ENCODE measurements at places on chromosomes 6 and 20.

- DNase-seq, result no peak
These were observed 312.5 kb upstream of the PLCB4 start for GRCh38 chr20:8756410-8756809.

- DNase-seq, result no peak
These were observed 51.2 kb upstream of the FANCE start for GRCh38 chr6:35400901-35401311.

DNA sequence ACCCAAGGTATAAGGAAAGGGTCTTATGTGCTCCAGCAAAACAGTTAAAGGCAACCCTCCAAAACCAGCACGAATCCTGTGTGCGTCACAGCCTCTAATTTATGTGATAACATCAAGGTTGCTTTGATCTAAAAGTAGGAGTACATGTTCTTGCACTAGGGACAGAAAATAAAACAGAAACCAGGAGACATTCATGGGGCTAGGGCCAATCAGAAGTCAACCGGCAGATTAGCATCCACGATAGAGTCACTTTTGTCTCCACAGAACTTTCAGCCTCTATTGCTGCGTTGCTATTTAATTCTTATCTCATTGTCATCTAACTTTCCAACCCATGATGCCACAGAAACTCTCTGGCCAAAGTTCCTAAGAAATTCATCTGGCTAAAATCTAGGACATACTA is 178.8 kb upstream of the PTCHD4 start:
- DNase-seq, result no peak

DNA sequence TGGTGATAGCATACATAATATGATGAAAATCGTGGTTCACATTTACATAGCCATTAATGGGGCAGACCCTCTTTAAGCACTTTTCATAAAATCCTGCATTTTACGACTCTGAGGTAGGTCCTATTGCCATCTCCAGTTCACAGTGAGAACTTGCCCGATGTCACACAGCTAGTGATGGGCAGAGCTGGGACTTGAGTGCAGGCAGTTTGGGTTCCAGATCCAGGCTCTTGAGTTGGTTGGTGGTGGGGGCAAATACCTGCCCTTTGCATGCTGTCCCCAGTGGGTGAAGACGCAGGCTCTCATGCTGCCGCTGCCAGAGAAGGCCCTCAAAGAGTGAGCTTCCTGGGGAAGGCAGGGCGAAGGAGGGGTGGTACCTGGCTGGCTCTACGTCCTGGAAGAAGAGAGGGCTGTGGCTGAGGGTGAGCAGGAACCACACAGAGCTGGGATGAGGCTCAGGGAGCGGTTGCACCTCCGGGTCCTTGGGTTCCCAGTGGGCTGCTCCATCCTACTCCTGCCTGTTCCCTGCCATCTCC is 6.1 kb upstream of the BAK1 start:
- DNase-seq, result no peak

GRCh38 chr20:2480381-2480780 is 9.8 kb upstream of the SNRPB start:
- DNase-seq, result no peak

DNA sequence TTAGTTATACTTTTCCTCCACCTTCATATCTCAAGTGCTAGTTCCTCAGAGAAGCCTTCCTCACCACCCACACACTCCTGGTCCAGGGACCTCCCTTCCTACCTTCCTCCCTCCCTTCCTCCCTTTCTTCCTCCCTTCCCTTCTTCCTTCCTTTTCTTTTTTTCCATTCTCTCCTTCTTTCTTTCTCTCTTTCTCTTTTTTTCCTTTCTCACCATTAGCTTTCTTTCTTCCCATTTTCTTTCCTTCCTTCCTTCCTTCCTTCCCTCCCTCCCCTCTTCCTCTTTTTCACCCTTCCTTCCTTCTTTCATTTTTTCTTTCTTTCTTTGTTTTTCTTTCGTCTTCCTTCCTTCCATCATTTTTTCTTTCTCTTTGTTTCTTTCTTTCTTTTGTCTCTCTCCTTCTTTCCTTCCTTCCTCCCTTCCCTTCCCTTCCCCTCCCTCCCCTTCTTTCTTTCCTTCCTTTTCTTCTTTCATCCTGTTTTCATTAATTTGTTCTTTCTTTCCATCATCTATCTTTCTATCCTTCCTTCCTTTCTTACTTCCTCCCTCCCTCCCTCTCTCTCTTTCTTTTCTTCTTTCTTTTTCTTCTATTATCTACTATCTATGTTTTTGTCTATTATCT is 416.0 kb downstream of the PLCB1 start:
- no peak for DNase-seq

DNA sequence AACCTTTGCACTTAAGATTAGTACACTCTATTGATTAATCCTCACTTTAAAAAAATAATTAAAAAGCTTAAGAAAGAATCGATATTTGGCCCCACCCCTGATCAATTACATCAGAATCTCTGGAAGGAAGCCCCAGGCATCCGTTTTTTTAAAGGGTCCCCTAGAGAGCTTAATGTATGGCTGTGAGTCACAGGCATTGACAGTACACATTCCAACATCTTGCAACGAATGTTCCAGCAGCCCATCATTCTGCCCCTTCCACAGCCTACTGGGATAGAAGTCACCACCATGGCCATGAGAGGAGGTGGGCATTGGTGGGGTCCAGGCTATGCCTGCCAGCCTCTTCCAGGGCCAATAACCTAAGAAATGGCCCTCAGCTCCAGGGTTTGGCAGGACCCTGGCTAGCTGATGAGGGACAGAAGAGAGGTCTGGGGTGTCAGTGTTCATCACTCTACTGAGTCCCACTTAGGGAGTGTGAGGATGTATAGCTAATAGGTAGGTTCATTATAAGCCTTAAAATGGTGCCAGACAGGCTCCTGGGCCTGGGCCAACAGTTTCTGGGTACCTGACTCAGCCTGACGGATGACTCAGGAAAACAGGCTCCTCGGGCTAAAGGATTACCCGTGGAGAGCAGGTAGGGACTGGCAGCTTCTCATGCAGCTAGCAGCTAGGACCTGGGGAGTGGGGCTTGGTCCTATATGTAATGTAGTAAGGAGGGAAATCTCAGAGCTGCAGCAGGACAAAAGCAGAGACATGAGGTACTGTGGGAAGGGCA is 40.4 kb downstream of the MDGA1 start:
- no peak for DNase-seq

DNA sequence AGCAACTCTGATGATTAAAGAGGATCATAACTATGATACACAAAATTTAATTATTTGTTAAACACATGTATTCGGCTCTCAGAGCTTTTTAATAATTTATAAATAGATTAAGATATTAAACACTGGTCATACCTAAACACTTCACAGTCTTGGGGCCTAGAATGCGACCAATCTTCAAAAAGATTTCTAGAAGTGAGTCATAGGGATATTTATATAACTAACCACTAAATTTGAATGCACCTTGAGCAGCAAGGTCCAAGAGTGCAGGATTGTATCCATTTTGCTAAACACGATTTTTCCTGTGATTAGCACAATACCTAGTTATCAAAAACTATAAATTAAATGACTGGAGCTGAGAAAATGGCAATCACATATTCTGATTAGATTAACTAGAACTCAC is 709.3 kb downstream of the EPHA7 start:
- no peak for DNase-seq

- DNase-seq, result no peak
These were observed 101.8 kb upstream of the NHSL1 start for GRCh38 chr6:138601128-138601527.

GRCh38 chr6:113047932-113048331 is 700.8 kb downstream of the RFPL4B start:
- no peak for DNase-seq

Measured in NCI-H1105 (cell line).